ENCODE measurements at places on chromosomes 2 and 18.

DNA sequence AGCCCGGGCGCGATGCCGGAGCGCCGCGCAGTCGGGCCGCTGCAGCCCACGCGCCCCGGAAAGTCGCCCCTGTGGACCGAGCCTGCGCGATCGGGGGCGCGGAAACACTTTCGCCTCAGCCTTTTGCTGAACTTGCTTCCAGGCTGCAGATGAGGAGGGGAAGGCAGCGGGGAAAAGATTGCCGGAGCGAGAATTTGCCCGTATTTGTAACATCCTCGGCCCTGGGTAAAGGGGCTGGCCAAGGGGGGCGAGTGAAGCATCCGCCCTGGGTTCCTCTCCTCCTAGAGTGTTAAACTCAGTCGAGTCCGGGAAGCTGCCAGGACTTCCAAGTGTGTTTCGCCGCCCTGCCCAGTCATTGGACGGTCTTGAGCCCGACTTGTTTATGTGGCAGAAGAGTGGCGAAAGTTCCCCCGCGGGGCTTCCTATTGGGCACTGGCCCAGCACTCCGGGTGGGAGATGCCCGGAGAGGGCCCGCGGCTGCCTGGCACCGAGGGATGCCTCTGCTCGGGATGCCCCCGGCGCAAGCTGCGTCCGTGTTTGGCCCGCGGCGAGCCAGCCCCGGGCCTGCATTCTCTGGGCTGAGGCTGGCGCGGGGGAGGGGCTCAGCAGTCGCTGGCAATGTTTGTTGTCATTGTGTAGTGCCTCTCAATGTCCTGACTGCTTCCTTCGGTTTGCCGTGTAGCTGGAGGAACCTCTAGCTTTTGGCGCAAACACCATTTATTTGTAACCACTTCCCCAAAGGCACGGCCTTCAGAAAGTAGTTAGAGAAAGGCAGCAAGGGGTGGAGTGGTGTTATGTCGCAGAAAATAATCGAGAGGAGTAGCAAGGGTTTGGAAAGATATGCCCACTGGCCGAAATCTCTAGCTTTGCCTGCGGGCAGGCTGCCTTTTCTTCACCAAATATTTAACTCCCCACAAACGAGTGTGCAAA is 1.1 kb downstream of the CYBRD1 start:
- no peak for DNase-seq

- no peak for DNase-seq
Observed at GRCh38 chr18:2223449-2223848, 347.9 kb downstream of the METTL4 start.

DNA sequence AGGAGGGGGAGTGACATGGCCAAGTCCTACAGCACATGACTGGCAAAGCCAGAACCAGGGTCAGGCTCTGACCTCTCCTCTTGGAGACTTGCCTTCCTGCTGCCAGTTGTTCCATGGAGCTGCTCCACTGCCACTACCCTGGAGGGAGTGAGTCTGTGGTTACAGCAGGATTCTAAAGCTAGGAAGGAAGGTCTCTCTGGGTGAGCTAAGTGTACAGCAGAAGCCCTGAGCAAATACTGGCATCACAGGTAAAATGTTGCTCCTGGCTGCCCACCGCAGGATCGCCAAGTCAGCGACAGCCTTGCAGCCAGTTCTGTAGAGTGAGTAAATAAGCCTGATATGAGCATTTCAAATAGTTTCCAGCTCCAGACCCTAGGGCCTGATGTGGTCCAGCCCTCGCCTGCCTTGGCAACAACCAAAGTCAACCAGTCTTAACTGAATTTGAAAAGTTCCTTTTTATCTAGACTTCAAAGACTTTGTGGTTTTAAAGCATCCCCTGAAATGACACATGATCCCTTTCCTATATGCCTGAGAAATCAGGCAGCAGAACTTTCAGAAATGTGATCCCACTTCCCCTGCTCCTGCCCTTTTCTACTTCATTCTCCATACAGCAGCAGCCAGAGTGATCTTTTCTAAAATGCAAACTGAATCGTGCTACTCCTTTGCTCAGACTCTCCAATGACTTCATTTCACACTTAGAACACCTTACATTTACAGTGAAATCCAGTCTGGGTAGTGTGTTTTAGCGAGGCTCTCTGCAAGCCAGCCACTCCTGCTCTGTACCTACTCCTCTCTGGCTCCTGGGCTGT is 114.3 kb downstream of the MGAT5 start:
- no peak for DNase-seq

GRCh38 chr2:197292619-197293018 is 18.0 kb downstream of the ANKRD44 start:
- DNase-seq: no peak

DNA sequence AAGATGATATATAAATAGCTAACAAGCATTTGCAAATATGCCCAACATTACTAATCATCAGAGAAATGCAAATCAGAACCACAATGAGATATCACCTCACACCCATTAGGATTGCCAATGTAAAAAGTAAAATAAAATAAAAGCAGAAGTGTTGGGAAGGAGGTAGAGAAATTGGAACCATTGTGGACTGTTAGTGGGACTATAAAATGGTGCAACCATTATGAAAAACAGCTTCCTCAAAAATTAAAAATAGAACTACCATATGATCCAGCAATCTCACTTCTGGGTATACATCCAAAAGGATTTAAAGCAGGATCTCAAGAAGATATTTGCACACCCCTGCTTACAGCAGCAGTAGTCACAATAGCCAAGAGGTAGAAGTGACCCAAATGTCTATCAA is 99.8 kb upstream of the DAPL1 start:
- DNase-seq: no peak

GRCh38 chr2:54545702-54546450 is 89.7 kb downstream of the SPTBN1 start:
- no peak for DNase-seq

DNA sequence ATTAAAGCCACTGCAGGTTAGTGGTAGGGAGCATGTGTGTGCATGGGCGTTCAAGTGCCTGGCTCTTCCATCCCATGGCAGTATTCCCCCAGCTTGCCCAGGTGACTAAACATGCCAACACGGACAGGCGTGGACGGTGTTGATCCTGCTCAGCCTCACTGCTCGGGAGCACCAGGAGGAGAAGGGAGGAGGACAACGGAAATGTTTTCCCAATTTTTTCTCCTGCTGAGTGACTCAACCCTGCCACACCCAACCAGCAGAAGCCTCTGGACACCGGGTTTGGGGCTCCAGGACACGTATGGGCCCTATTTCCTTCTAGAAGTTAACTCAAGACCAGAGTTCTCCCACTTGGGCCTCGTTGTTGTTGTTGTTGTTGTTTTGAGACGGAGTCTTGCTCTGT is 139.1 kb downstream of the CYP26B1 start:
- DNase-seq: no peak

GRCh38 chr2:46179037-46179621 is 118.1 kb upstream of the EPAS1 start:
- peak; percentile 87 for DNase-seq

- peak; percentile 31 for DNase-seq
Observed at GRCh38 chr2:72024451-72025175, 123.0 kb downstream of the CYP26B1 start.

GRCh38 chr18:78873926-78874500 is 105.6 kb upstream of the SALL3 start:
- DNase-seq: no peak

Measured in activated CD8-positive, alpha-beta memory T cell treated with anti-CD3 and anti-CD28 coated beads, Interleukin-2, amount 10 ng/mL, durations not matched to agents 7 days and 5 days (primary cell).